ENCODE measurements at places on chromosomes 2 and 18.

DNA sequence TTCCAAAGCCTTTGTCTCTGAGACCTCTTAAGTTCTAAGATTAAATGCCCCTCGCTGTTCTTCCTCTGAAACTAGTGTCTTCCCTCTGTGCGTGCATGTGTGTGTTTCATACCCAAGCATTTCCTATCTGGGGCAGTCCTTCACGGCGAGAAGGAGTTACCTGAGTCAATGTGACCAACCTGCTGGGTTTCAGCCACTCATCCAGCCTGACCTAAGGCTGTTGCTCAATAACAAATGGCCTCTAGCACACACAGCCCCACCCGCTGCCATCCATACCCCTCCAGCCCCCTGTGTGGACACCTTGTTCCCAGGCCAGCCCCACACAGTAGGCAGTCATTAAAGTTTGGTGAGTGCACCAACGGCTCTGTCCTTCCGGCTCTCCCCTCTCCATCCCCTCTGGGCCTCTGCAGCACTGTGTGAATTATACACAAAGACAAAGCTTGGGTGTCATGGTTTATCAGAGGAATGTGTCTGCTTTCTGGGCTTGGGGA lies 53.8 kb upstream of the FOSL2 start:
- no peak for DNase-seq

DNA sequence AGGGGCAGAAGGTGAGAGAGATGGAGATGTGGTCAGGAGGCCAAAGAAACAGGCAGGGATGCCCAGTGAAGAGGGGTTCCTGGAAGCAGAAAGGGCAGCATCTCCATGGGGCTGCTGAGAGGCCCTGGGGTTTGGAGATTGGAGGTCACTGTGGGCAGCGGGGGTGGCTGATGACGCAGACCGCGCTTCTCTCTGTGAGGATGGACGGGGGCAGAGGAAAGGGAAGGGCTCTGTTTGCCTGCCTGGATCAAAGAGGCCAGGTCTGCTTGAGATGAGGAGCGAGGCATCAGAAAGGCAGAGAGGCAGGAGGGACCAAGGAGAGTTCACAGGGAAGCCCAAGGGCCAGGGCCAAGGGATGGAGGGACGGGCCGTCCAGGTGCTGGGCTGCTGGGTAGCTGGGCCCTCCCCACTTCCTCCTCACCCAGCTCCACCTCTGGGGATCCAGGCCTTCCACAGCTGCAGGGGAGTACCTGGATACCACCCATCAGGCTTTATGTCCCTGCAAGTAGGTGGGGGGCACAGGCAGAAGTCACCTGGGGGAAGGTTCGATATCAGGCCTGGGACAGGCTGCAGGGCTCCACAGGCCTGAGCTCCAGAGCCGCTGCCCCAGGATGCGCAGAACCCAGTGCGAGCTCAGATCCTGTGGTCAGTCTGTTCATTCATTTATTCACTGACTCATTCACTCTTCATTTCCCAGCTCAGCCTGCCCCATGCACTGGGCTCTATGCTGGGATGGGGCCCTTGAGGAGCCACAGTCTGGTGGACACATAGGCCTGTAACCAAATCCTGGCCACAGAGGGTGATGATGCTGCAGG lies 30.6 kb downstream of the ADRA2B start:
- DNase-seq = no peak

DNA sequence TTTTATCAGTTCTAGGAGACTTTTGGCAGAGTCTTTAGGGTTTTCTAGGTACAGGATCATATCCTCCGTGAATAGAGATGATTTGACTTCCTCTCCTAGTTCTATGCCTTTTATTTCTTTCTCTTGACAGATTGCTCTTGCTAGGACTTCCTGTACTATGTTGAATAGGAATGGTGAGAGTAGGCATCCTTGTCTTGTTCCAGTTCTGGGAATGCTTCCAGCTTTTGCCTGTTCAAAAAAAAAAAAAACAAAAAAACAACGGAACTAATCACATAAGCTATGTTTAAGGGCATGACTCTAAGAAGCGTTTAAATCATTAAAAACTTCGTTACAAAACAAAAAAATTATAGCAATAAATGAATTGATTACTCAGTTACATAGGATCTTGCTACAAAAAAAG lies 145.7 kb downstream of the NUP35 start:
- DNase-seq = no peak

- DNase-seq = no peak
Observed at GRCh38 chr18:29164993-29165599, 988.2 kb upstream of the CDH2 start.

DNA sequence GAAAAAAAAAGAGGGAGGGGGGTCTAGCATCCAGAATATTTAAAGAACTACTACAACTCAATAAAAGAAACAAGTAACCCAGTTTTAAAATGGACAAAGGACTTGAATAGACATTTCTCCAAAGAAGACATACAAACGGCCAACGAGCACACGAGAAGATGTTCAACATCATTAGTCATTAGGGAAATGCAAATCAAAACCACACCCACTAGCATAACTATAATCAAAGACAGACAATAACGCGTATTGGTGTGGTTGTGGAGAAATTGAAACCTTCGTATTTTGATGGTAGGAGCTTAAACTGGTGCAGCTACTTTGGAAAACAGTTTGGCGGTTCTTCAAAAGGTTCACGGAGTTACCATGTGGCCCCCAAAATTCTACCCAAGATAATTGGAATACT lies 64.3 kb upstream of the CAB39 start:
- DNase-seq = no peak

DNA sequence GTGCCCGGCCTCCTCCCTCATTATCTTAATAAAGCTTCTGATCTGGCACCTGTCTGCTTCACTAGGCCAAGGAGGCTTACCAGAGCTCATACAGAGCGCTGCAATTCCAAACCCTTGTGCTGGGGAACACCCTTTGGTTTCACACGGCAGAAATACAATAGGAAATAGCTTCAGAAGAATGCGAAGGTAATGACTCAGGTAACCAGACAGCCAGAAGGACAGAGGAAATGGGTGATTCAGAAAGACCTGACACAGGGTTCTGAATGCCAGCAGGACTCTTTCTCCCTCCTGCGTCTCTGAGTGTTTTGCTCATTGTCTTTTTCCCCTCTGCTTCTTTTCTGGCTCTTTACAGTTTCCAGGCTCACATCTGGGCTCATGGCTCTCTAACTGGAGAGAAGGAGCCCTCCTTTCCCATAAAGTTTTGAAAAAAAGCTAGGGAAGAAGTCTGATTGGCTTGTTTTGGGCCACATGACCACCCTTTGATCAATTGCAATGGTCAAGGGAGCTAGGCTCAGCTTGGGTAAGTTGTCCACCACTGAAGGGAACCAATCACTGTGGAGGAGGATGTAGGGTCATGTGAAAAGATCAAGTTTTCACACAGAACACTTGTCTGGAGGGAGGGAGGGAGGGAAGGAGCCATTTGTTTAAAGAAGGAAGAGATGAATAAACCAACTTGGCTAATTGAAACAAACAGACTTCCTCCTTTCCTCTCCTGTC lies 90.5 kb upstream of the UPP2 start:
- no peak for DNase-seq

GRCh38 chr2:159131914-159132281 lies 154.6 kb downstream of the WDSUB1 start:
- DNase-seq = no peak

DNA sequence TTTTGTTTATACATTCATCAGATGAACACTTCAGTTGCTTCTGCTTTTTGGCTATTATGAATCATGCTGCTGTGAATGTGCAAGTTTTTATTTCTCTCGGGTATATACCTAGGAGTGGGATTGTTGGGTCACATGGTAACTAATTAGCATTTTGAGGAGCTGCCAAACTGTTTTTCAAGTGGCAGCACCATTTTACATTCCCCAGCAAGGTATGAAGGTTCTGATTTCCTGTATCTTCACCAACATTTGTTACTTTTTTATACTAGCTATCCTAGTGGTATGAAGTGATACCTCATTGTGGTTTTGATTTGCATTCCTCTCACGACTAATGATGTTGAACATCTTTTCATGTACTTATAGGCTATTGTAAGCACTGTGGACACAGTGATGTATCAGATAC lies 53.9 kb downstream of the DYNC1I2 start:
- DNase-seq = peak; percentile 20

- DNase-seq = no peak
Observed at GRCh38 chr2:200345975-200346374, 39.5 kb downstream of the SPATS2L start.

DNA sequence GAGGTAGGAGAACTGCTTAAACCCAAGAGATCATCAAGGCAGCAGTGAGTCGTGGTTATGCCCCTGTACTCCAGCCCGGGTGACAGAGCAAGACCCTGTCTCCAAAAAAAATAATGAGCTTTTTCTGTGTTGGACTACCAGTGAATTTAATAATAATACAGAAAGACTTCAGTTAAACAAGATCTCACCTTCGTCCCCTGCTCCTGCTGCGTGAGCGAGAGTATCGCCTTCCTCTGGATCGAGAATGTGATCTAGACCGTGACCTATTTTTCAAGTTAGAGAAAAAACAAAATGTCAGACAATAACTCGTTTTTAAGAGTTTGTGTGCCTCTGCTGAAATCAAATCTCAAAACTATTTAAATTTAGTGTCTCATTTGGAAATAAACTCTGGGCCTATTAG lies 2.8 kb downstream of the SRSF7 start:
- no peak for DNase-seq

DNA sequence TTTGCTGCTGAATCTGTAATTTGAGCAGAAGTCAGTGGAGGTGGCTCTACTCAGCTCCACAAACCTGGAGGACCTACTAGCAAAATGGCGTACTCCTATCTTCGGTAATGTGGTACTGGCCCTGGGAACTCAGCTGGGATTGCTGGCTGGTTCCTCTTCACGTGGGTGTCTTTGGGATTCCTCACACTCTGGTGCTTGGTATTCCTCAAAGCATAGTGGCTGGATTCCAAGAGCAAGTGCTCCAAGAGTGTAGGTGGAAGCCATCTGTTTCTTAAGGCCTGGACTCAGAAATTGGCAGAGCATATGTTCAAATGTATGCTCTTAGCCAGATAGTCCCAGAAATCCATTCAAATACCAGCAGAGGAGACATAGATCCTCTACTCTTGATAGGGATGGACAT lies 281.9 kb upstream of the CDH7 start:
- no peak for DNase-seq

GRCh38 chr2:20077411-20077940 lies 26.0 kb upstream of the LAPTM4A start:
- no peak for DNase-seq

DNA sequence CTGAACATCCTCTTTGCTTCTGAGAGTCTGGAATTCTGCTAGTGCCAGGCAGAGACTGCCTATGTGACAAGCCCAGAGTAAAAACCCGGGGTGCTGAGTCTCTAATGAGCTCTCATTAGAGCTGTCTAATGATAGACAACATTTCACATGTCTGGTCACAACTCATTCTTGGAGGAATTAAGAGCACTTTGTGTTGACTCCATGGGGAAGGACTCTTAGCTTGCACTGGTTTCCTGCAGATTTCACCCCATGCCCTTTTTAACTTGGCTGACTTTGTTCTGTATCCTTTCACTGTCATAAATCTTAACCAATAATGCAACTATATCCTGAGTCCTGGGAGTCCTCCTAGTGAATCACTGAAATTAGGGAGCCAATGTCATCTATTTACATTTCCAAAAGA lies 33.5 kb downstream of the FBXO15 start:
- no peak for DNase-seq

DNA sequence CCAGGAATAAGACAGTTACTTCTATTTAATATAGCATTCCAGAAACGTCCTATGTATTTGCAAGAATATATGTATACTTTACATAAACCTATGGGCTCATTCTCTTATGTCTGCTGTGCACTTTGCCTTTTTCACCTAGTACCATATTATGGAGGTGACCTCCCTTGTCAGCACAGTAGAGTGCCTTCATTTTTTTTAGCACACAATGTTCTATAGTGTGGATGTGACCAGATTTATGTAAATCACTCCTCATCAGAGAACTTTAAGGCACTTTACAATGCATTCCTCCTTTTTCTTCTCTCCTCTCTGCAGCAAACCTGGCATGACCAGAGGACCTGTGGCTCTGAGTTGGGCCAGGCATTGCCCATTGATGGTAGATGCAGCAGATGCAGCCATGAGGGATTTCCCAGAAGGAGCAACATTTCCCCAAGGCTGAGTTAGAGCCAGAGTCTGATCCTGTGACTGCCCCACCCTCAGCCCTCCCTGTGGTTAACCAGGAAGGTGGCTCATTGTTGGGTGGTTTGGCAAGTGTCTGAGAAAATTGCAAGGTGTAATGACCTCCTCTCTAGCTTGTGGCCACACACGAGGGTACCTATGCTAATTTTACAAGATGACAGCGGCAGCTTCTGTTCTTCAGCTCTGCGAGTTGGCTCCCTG lies 76.5 kb upstream of the DLX2 start:
- DNase-seq = no peak

DNA sequence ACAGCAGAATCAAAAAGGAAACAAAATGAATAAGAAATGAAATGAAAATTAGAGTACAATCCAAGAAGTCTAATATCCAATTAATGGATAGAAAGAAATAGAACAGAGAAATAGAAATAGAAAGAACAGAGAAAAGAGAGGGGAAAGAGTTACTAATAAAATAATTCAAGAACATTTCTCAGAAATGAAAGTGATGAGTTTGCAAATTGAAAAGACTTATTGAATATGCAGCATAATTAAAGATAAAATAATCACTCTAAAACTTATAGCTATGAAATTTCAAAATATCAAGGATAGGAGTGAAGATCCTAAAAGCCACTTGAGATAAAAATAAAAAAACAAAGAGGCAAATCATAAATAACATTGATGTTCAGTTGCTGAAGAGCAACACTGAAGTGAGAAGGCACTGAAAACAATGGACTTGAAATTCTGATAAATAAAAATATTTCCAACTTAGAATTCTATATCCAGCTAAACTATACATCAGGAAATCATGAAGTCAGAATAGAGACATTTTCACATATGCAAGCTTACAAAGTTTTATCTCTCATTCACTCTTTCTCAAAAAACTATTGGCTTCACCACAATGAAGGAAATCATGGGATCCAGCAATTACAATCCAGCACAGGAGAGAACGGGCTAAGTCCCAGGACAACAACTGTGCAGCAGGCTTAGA lies 155.9 kb upstream of the SPATS2L start:
- no peak for DNase-seq

GRCh38 chr18:44884431-44884830 lies 203.7 kb downstream of the SETBP1 start:
- no peak for DNase-seq

- DNase-seq = no peak
Observed at GRCh38 chr2:41000906-41001305, 549.0 kb upstream of the SLC8A1 start.

DNA sequence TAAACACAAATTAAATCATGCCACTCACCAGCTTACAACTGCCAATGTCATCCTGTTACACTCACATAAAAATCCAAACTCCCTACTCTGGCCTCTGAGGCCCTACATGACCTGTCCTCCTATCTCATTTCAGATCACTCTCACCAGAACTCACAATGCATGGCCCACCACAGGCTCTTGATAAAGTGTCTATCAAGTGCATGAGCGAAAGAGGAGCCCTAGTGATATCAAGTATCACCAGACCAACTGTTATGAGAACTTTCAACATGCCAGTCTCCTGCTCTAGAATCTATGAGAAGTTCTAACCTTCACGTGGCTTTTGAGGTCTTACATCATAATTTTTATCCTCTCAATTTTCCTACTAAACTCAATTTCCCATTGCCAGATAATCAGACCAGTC lies 76.4 kb upstream of the CD226 start:
- DNase-seq = no peak
